ENCODE measurements at places on chromosomes 5 and 9.

DNA sequence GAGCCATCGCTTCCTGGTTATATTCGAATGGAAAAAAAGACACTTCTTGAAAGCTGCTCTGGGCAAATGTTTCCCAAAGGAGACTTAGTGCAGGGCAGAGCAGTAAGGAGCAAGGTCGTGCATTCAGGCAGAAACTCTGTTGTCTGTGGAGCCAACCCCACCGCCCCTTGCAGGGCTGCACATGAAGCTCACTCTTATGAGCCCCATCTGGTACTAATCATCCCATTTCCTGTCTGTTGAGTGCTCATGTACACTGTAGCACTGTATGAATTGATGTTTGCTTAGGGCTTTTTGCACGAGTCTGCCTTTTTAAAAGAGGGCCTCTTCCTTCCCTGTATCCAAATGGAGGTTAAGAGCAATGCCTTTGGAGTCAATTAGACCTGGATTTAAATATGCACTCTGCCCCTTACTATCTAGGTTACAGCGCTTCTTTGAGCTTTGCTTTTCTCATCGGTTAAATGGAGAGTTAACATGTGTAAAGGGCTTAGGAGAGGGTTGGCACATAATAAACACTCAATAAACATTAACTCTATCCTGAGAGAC is 25.4 kb downstream of the HMHB1 start:
- no peak for DNase-seq

- DNase-seq, result no peak
Observed at GRCh38 chr9:75803130-75803529, 87.3 kb upstream of the PCSK5 start.

DNA sequence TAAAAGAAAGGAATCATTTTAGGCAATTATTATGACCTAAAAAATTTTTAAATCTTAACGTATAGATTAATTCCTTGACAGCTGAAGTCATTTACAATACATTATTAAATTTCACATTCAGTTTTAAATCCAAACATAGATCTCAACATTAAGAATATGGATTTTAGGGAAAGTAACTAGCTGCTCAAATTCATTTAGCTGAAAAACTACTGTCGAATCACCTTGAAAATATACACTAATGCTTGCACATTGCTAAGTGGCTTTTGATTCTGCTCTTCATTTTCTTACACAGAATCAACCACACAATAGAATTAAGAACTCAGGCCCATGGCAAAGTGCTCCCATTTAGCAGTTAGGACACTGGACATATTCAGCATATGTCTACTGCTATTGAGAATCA is 454.2 kb downstream of the RAB3C start:
- no peak for DNase-seq

GRCh38 chr5:40288800-40289485 is 390.8 kb upstream of the PTGER4 start:
- DNase-seq, result no peak

DNA sequence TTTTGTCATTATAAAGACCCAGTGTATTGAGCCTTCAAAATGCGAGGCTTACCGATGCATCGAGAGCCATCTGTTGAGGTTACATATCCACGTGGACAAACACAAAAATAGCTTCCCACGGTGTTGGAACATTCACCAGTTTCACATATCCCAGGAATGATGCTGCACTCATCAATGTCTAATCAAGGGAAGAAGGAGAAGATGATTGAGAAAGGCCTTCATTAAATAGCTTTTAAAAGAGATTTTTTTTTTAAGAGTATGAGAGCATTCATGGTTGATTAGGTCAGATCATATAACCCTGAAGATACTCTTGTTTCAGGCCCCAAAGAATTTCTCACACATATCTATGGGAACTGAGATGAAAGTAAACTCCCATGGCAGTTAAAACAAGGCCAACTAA is 129.4 kb downstream of the FBN2 start:
- DNase-seq, result no peak

DNA sequence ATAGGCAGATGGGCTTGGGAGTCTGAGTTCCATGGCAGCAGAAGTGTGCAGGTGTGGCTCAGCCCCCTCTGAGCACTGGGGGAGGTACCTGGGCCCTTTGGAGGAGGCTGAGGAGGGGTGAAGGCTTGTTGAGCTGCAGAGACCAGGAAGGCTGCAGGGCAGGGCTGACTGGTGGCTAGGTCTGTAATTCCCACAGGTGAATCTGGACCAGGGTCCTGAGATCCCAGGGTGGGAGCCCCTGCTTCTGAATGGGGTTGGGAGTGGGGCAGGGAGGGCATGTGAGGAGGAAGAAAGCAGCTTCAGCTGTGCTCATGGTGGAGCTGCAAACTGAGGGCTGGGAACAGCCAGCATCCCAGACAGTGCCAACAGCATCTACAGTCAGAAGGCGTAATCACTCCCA is 111.1 kb downstream of the CACNA1B start:
- DNase-seq, result no peak

- DNase-seq, result no peak
Observed at GRCh38 chr5:69331528-69332445, 814 bp downstream of the CCDC125 start.

DNA sequence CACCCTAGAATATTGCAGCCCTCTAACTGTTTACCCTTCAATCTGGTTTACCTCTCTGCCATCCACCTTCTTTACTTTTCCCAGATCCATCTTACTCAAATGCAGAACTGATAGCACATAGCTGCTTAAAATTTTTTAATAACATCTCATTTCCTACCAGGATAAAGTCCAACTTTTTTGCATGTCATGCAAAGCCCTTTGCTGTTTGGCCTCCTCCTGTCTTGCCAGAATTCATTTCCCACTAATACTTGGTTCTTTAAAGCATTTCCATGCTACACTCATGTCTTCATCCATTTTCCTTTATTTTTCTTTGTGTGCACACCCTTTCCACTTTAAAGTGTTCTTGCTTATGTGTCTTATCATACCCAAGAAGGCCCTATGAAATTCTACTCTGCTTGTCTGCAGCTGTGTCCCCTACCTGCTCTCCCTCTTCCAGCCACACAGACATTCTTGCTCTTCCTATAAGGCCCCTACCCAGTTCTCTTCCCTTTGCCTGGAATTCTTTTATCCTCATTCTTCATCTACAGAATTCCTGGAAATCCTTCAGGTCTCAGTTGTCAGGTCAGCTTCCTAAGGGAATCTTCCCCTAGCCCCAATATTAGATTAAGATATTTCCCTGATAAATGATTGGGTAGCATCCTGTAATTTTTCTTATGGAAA is 50.3 kb downstream of the TLE4 start:
- DNase-seq, result no peak

DNA sequence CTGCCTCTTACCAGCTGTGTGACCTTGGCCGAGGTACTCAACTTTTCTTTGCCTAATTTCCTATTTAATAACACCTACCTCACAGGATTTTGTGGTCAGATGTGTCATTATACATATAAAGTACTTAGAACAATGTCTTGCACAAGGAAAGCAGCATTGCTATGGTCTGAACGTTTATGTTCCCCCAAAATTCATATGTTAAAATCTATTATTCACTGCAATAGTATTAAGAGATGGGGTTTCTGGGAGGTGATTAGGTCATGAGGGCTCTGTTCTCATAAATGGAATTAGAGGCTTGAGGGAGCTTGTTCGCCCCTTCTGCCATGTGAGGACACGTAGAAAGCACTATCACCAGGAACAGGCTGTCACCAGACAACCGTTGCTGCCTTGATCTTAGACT is 10.9 kb upstream of the RNF145 start:
- no peak for DNase-seq

DNA sequence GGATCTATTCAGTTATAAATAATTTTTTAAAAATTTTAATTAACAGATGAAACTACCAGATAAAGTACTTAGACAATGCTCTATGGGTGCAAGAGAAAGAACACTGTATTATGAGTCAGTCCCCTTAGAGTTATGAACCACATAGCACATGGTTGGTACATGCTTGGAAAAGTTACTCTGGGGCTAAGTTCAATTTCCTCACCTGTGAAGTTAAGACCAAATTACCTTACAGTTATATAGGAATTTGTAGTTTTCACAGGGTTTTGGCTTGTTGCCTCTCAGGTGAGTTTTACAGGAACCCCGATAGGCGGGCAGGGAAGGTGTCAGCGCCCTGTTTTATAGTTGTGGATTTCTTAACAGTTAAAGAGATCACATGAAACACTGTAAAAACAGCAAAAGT is 1.2 kb downstream of the PANK3 start:
- no peak for DNase-seq
